ENCODE measurements at places on chromosomes 4 and X.

- DNase-seq = no peak
Observed at GRCh38 chr4:52862639-52863161, 583 bp downstream of the RASL11B start.

DNA sequence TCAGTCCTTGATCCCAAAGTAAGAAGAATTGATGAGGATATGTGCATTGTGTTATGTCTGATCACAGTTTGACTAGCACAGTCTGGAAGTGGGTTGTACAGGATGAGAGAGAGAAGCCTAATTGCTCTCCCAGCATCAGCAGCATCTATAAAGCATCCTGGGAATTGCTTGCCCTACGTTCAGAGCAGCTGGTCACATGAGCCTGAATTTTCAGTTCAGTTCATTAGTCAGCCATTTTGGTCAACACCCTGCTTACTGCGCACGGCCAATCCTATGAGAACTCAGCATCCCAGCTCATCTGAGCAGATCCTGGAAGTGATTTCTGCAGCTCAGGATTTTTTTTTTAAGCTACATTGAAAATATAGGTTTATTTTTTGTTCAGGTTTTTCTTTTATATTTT, at the start of gene RUFY3:
Gene RUFY3, plus strand, starts transcription at position 218 of the 400 bp plus-strand sequence. CDS start 610 bp downstream, outside the sequence.
- no peak for DNase-seq

DNA sequence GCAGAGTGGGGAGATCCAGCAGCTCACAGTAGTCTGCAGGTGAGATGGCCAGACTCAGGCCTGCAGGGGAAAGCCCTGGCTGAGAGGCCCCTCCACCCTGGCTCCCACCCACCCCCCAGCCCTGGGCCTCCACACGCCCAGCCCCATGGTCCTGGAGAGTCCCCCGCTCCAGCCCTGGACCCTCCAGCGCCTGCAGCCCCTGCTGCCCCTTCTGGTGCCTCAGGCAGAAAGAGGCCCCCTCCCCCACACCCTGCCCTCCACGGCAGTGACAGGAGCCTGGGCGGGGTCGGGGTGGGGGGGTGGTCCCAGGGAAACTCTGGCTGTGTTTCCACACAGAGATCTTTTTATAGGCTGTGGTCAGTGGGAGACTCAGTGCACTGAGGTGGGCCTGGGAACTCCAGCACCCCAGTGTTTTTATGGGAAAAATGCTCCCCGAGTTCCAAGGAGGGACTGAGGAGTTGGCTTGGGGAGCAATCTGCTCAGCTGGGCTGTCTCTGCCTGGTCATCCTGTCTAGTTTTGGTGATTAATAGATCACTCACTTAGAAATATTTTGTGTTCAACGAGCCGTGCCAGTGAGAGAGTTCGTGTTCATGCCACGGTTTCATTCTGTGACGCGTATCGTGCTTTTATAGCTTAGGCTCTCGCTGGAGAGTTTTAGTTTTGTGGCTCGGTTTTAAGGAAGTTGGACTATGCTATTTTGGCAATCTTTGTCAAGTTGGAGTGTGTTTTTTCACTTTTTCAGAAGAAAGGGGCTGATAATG, 53.1 kb upstream of the HGFAC start:
- no peak for DNase-seq

DNA sequence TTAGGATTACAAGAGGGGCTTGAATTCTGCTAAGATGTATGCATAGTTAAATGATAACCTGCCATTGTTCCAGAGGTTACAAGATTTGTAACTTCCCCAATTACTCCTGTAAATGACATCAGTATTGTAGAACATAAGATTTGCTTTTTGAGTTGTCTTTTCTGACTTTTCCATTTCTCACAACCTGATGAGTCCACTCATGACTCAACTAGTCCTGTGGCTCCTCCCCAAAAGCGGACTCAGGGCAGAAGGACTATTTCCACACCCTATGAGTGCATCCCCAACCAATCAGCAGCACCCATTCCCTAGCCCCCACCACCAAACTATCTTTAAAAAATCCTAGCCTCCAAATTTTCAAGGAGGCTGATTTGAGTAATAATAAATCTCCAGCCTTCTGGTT, 54.7 kb downstream of the HOPX start:
- no peak for DNase-seq

DNA sequence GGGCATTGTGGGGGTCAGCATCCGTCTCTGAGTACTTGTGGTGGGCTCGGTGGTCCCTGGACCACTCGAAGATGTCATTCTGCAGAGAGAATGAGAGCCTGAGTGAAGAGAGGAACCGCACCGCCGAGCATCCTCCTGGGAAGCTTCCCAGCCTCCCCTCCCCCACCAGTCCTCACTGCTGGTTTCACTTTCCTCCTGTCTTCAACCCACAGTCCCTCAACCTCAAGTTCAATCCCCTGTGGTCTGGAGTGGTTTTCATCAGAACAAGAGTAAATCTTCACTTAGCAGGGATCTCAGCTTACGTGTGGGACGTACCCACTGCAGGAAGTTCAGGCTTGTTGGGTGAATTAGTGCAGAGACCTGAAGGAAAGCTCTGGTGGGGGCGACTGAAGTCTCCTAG, 117.8 kb downstream of the SCD5 start:
- no peak for DNase-seq

DNA sequence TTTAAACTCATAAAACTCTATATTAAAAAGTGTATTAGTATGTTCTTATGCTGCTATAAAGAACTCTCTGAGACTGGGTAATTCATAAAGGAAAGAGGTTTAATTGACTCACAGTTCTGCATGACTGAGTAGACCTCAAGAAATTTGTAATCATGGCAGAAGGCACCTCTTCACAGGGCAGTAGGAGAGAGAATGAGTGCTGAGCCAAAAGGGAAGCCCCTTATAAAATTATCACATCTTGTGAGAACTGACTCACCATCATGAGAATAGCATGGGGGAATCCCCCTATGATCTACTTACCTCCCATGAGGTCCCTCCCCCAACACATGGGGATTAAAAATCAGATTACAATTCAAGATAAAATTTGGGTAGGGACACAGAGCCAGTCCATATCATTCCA, 463.2 kb downstream of the KLHL13 start:
- DNase-seq = no peak

GRCh38 chr4:77617203-77617602, 11.6 kb downstream of the CXCL13 start:
- no peak for DNase-seq

GRCh38 chr4:115259642-115260041, 146.2 kb upstream of the NDST4 start:
- no peak for DNase-seq

- no peak for DNase-seq
Observed at GRCh38 chrX:750812-751211, 120.2 kb downstream of the SHOX start.

GRCh38 chr4:188403272-188403671, 264.0 kb downstream of the TRIML1 start:
- DNase-seq = no peak

DNA sequence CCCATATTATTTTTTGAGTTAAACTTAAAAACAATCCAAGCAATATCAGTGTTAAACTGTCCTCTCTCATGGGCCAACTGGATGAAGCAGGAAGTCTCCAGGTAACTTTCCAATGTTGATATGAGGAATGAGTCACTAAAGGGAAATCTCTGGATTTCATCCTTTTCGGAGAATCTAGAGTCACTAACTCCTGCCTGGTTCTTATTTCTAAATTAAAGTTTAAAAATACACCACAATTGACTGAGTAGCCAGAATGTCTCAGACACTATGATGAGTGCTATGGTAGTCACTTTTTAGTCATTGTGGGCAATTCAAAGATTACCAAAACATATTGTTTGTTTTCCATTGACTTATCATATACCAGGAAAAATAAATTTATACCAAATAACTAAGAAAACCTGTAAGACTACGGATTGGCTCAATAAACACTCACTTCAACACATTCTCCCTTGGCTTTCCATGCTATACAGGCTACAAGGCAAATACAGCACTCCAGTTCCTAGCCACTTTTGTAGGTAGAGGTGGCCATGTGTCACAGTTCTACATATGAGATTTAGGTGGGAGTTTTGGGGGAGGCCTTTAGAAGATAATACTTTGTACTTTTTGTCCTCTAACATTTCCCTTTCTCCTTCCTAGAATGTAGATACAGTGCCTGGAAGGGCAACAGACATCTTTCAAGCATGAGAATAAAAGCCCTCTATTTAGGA, 8.6 kb downstream of the SLC9B2 start:
- DNase-seq = no peak

GRCh38 chr4:14165222-14165920, 537.8 kb upstream of the BOD1L1 start:
- DNase-seq = no peak

DNA sequence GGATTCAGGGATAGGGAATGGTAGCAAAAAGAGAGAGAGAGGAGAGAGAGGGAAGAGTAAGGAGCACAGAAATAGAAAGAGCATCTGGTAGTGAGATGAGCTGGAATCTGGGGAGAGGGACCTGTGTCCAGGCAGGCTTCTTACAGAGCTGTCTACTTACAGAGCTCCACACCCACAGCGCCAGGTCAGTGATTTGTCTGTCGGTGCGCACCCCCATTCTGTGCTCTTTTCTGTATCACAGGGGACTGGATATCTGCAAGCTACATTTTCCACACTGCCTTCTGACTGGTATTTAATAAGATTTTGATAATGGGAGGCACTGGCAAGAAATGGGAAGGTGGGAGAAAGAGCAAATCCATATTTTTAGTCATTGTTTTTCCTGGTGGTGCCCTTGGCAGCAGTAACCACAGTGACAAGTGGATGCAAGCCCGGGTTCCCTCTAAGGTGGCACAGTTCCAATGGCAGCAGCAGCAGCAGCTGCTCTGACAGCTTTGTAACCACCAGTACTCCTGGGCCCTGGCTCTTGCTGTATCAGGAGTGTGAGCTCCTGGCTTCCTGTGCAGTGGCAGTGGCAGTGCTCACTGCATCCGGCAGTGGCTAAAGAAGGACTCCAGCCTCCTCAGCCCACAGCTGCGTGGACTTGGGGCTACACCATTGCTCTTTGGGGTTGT, 300.5 kb downstream of the TRIML1 start:
- DNase-seq = no peak

DNA sequence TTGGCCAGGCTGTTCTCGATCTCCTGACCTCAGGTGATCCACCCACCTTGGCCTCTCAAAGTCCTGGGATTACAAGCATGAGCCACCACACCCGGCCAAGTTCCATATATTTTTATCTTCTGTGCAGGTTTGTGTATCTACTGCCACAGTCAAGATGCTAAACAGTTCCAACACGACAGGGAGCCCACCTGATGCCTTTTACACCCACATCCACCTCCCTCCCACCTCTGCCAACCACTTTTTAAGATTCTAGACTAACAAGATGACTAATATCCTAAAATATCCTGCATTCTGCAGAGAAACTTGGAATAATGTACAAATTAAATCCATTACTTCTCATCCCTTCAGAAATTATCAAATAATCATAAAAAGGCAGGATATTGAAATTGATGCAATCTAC, 19.3 kb upstream of the RPL34 start:
- DNase-seq = no peak

DNA sequence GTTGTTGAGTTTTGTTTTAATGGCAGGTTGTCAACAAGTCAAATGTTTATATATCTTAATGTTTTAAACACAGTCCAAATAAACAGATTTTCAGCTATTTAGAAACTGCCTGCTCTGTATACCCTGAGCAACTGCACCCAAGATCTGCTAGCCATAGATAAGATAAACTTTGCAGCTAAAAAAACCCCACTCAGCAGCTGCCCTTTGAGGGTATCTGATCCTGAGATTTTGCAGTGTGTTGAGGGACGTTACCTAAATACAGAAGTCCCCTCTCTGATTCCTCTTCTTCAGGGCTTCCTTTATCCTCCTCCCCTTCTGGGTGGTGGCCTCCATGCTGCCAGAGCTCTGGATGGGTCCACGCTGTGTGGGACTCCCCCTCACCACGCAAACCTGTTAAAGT, 11.0 kb upstream of the FGG start:
- no peak for DNase-seq

DNA sequence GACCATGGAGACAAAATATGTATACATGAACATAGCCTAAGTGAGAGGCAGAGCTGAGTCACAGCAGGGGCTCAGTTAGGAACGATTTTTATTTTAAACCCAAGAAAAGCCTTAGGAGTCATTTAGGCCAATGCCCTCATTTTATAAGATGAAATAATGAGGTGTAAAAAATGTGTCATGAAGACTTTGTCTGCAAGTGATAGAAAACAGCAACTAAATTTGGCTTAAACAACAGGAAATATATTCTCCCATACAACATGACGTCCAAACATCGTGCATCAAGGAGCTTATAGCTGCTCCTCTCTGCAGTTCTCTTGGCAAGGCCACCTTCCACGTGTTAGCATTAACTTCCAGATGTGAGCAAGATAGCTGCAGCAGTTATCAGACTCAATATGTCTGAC, 16.8 kb downstream of the SCFD2 start:
- no peak for DNase-seq

DNA sequence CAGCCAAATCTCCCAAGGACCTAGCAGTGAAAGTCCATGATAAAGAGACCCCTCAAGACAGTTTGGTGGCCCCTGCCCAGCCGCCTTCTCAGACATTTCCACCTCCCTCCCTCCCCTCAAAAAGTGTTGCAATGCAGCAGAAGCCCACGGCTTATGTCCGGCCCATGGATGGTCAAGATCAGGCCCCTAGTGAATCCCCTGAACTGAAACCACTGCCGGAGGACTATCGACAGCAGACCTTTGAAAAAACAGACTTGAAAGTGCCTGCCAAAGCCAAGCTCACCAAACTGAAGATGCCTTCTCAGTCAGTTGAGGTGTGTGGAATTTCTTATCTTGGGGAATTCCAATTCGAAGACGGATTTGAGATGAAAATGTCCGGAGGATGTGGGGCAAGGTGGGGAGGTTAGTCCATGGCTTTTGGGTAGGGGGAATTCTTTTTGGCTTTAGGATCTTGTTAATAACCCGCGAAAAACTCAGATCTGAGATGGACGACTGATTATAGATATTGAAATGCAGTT, 112.5 kb downstream of the AFF1 start:
- DNase-seq = no peak
